ENCODE measurements at places on chromosomes 7 and 10.

DNA sequence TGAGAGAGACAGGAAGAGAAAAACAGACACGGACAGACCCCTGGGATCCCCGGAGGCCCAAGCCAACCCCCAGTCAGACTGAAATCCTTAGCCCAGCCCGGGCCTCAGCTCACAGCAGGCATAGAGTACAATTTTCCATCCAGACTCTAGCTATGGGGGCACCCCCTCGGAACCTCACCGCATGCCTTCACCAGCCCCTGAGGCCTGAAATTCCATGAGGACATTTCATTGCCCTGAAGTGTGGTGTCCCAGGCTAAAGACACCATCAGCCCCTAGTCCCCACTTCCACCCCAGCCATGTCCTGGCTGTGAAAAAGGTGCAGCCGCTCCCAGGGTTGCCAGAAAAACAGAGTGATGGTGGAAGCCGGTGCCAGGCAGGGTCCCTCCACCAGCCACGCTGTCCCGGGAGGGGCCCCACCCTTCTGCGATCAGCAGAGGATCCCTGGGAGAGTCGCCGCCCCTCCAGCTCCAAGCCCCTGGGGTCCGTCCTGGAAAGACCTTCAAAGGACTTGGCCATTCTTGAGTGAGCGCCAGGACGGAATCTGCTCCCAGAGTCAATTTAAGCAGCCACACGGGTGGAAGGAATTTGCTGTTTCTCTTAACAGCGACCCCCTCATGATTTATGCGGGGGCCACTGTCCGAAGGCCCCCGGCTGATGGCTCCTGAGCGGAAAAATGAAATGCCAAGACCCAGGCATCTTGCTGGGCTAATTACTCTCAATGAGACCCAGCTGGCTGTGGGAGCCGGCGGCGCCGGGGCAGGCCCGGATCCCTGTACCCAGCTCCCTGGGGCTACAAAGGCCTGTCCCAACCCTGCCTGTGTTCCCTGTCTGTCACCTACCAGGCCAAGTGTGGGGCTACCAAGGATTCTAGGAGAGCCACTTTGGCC lies 23.2 kb downstream of the MYL10 start:
- no peak for DNase-seq

GRCh38 chr7:112495156-112495788 lies 14.5 kb downstream of the LSMEM1 start:
- no peak for DNase-seq

- DNase-seq: no peak
Observed at GRCh38 chr10:119502618-119503155, 39.8 kb downstream of the RGS10 start.

DNA sequence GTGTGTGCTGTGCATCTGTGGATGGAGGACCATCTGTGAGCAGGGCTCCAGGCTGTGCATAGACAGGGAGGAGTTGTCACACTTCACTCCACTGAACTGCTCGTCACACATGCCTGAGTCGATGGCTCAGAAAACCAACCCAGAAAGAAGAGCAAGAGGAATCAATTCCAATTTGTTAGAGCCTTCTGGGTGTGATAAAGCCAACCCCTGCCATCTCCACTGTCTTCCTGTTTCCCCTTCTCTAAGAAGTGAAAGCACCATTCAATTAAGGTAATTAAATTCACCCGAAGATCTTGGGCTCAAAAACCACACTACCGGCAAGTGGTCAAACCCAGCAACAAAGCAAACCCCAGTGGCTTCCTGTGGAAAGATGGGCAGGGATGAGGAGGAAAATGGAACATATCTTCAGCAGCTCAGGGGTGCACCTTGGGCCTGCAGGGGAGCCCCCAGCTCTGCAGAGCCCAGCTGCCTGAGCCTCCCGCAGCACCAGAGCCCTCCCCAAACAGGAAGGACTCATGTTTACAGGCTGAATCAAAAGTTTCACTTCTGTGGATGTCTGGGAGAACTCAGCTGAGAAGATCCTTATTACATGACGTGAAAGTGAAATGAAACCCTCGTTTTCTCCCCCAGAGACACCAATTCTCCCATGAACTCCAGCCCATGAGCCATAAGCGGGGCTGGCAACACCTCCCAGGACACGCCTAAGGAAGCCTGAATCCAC lies 10.9 kb downstream of the C10orf71 start:
- peak; percentile 40 for DNase-seq

DNA sequence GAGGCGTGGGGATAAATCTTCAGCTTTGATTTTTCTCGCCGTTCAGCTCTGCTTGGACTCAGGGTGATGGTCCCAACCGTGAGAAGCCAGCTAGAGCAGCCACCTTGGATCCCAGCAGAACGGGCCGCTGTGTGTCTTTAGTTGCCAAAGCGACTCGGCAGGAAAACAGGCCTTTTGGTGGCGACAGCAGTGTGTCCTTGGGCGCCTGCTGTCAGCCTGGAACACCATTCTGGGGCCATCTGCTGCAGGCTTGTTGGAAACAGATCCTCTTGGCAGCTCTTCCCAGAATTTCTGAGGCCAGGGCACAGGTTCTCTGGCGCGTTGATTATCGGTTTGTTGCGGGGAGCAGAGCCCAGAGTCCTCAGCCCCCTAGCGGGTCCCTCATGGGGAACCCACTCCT lies 97.6 kb downstream of the CUX1 start:
- DNase-seq: peak; percentile 51

- peak; percentile 83 for DNase-seq
Observed at GRCh38 chr7:27096768-27097514, 1.1 kb upstream of the HOXA1 start.

- no peak for DNase-seq
Observed at GRCh38 chr7:37899712-37900247, 16.8 kb downstream of the SFRP4 start.

- DNase-seq: no peak
Observed at GRCh38 chr7:17651863-17652385, 288.4 kb downstream of the SNX13 start.

DNA sequence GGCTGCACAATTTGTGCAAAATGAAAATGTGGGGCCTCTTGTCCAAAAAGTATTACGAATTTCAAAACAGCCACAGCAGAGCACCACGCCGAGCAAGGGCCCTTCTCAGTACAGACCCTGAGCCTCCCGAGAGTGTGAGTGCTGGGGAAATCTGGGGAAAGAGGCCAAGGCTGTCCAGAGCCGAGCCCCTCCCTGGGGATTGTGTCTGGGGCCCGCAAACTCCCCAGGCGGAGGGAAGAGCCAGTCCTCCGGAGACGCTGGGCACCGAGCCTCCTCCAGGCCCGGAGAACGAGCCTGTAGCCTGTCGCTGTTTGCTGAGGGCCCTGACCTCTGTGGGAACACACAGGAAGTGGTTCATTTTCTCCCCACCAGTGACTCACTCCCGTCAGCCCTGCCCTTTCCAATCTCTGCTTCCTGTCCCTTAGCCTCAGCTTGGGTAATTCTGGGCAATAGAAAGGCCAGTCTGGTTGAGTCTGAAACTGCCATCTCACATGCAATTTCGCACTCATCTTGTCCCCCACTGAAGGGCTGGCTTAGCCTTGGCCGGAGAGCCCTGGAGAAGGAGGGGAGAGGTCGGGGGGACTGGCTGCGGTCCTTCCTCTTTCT lies 19.5 kb upstream of the GNA12 start:
- DNase-seq: peak; percentile 87

GRCh38 chr10:45180946-45181875 lies 134.2 kb downstream of the OR13A1 start:
- DNase-seq: no peak

- DNase-seq: no peak
Observed at GRCh38 chr7:65230231-65230630, 143.4 kb upstream of the ZNF92 start.

DNA sequence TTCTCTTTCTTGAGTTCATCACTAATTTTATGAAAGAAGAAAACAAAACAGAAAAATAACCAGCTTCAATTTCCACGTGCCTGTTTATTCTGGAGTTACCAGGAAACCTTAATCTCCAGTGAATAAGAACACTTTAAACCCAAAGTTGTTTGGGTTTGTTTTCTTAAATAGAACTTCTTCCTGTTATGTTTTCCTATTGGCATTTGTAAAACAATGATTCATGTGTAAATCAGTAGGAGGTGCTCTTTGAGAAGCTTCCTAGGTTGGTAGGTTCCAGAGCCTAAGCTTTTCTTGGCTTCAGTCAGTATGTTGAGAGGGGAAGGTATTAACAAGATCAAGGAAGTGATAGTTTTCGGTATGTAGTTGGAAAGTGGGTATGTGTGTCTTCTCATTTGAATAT lies 119.0 kb downstream of the BICC1 start:
- no peak for DNase-seq

DNA sequence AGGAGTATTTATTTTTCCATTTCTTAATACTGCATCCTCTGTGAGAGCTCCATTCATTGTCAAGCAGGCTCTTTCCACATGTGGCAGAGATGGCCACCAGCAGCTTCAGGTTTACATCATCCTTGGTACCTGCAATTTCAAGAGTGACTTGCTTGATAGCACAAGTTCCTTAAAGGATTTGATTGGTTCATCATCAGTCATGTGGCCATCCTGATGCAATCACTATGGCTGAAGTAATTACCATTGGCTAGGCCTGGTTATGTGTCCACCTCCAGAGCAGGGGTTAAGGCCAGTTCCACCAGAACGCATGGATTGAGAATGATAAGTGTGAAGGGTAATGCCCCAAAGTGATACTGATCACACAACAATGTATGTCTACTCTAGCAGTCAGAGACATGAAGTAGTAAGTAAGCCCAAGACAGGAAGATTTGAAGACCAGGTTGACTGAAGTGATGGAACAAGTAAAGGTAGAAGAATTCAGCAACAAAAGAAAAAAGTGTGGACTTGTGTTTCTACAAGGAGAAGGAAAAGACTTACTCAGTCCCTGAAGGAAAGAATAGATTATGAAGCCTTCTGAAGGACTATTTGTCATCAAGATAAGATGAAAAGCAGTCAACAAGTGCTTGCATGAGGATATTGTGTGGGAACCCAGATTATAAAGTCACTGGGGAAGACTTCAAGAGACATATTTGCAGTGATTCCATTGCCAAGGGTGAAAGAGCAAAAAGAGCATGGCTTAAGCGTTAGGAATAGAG lies 26.4 kb upstream of the PRKAR2B start:
- DNase-seq: no peak

GRCh38 chr10:4543938-4544533 lies 282.0 kb upstream of the AKR1E2 start:
- DNase-seq: no peak

DNA sequence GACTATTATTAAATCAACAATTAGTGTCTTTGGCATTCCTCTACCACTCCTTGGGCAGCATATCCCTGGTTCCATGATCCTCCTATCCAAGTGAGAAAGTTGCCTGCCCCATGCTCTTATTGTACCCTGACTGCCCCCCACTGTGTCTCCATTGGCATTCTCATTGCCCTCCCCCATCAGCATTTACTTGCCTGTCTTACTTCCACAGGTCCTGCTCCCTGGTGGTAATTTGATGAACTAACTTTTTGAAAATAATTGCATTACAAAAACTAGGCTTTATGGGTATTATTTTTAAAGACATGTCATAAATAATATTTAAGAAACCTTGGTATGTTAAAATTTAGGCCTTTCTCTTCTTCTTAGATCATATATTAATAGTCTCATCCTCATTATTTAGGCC lies 346.4 kb downstream of the PCLO start:
- DNase-seq: no peak

GRCh38 chr10:124715439-124715838 lies 28.7 kb downstream of the FAM53B start:
- peak; percentile 31 for DNase-seq

DNA sequence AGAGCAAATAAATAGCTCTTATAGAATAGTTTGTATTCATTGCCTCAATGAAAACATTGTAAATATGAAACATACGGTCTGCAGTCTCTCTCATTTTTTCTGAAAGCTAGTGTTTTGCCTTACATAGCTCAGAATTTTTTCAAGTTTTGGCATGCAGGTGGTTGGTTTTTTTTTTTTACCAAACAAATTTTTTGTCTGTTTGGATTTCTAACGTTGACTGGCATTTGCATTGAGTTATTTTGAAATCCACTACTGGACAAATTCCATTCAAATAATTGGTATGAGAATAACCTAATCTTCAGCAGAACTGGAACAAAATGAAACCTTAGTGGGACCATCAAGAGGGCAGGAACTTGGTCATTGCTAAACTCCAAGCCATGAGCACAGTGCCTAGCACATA lies 107.6 kb upstream of the SAMD8 start:
- DNase-seq: no peak

- DNase-seq: peak; percentile 51
Observed at GRCh38 chr10:132916421-132916841, 25.9 kb downstream of the CFAP46 start.

GRCh38 chr10:75505293-75505692 lies 73.9 kb downstream of the LRMDA start:
- DNase-seq: no peak

DNA sequence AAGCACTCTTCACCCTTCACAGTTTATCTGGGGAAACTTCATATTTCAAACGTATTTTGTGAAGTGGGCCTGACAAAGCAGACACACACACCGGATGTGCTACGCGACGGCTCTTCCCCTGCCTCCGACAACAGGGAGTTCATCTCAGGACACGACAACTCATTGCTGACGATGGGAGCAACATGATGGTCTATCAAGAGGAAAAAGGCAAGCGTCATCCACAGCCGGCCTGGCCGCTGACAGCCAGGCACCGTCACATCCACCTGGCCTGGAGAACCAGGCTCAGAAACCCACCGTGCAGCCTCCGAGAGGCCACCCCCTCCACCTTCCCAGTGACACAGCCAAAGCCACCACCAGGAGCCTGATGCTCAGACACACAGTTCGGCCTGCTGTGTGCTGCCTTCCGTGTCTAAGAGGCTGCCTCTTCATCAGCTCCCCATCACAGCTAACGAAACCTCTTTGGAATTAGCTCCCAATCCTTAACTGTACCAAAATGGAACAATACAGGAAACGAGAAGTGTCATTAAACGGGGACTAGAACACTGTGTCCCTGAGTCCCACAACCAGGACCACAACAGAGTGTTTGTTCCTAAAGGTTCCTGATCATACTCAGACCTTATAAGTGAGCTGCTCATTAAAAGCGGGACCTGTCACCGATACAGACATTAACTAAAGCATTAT lies 76.7 kb downstream of the SFMBT2 start:
- DNase-seq: no peak

DNA sequence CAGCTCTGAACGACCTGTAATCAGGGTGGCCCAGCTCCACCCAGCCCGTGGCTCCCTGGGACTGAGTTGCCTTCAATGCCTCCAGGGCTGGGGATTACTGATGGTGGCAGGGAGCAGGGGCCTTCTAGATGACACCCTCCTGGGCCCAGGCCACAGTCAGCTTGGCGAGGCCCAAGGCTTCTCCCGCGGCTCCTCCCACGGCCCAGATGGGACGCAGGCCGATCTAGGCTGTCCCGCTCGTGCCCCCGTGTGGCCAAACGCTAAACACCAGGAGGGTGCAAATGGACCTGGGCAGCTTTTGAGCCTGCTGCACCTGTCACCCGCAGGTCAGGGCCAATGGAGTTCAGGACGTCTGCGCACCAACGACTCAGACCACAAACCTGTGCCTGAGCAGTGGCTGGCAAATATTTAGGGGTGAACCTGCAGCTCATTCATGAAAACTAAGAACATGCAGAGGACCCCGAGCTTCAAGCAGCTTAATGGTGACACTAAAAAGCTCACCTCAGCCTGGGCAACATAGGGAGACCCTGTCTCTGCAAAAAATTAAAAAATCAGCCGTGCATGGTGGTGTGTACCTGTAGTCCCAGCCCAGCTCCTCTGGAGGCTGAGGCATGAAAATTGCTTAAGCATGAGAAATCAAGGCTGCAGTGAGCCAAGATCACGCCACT lies 43.2 kb downstream of the ASB13 start:
- peak; percentile 96 for DNase-seq

GRCh38 chr10:14192746-14193145 lies 138.0 kb downstream of the FRMD4A start:
- no peak for DNase-seq

Measured in upper lobe of right lung (tissue), 1 donor.